CD4-positive, alpha-beta T cell treated with Interleukin-4 for 1 hour (primary cell): ENCODE measurements at places on chromosomes 6 and 20.

GRCh38 chr6:90406957-90407356 lies 110.3 kb upstream of the BACH2 start:
- no peak for DNase-seq

- no peak for DNase-seq
Measured at GRCh38 chr6:71049198-71049770, 92.4 kb upstream of the B3GAT2 start.

- DNase-seq, result no peak
Measured at GRCh38 chr6:18352001-18352400, 35.1 kb upstream of the RNF144B start.

DNA sequence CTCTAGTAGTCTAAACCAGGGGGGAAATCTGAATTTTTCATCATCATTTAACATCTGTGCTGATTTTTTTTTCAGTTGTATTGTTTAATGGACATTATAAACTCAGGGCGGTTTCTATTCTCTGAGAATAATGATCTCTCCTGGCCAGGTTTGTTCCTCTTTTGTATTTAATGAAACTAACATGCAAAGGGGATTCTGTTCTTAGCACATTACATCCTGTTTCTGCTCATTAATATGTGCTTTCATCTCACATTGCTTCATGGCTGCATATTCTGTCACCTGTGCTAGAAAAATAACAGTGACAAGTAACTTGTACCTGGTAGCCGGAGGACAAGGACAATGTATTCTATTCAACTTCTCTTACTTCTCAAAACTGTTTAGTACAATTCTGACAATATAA lies 806 bp downstream of the HLA-DOB start:
- DNase-seq, result no peak

- DNase-seq, result no peak
Measured at GRCh38 chr6:169883316-169883715, 131.9 kb downstream of the ERMARD start.

- DNase-seq, result no peak
Measured at GRCh38 chr6:66029391-66029790, 322.4 kb upstream of the EYS start.

GRCh38 chr20:40422656-40423055 lies 266.4 kb downstream of the MAFB start:
- DNase-seq, result no peak

GRCh38 chr6:119879731-119880130 lies 530.2 kb upstream of the MAN1A1 start:
- DNase-seq, result no peak

DNA sequence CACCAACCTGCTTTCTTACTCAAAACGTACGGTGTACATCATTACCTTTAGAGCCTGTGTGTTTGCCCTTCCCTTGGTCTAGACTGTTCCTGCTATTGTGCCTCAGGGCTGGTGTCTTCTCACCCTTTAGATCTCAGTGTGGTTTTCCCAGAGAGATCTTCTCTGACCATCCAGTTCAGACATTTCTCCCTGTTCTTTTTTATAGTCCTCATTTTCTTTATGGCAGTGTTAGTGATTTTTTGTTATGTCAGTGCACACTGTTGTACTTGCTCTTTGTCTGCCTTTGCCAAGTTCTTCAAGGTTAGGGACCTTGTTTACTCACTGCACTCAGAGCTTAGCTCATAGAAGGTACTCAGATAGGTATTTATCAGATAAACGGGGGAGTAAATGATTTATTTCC lies 82.8 kb downstream of the ATRN start:
- DNase-seq, result no peak

GRCh38 chr20:15927893-15928650 lies 645.2 kb downstream of the KIF16B start:
- DNase-seq, result no peak

GRCh38 chr6:106739387-106739786 lies 110.0 kb downstream of the QRSL1 start:
- DNase-seq, result no peak

DNA sequence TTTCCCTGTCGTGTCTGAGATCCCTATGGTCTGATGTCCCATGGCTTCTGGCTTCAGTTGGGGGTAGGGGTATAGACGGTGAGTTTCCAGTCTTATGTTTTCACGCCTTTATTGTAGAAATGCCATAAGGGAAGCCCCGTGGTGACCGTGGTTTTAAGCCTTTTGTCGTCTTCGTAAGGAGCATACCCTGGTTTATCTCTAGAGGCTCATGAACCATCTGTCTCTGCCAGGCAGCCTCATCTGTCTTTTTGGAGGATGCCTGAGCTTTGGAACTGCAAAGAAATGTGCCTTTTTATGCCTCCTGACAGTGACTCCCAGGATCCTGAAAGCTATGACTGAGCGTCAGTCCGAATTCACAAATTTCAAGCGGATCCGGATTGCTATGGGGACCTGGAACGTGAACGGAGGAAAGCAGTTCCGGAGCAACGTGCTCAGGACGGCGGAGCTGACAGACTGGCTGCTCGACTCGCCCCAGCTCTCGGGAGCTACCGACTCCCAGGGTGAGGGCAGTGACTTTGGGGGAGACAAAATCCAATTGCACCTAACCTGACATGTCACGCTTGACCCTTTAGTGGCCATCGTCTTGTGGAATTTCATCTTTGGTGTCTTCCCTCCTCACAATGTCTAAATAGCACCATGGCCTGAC lies 84.6 kb downstream of the SYNJ2 start:
- no peak for DNase-seq

- no peak for DNase-seq
Measured at GRCh38 chr6:128606611-128607010, 86.2 kb upstream of the PTPRK start.

GRCh38 chr6:53432318-53433161 lies 83.8 kb upstream of the ELOVL5 start:
- DNase-seq, result no peak

GRCh38 chr6:152026291-152026690 lies 218.8 kb downstream of the ESR1 start:
- no peak for DNase-seq

DNA sequence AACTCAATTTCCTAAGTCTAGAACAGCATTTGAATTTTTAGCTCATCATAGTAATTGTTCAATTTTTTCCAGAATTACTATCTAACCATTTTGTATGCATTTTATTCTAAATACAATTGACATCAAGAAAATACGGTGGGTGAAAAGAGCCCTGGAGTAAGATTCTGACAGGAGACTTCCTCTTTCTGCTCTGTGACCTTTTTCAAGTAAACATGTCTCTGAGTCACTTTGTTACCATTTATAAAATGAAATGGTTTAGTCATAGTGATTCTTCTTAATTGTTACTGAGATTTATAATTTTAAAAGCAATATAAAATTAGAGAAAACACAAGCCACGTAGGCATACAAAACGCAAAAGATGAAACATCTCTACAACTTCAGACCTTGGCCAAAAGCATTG lies 80.2 kb downstream of the PLCB1 start:
- DNase-seq, result no peak

DNA sequence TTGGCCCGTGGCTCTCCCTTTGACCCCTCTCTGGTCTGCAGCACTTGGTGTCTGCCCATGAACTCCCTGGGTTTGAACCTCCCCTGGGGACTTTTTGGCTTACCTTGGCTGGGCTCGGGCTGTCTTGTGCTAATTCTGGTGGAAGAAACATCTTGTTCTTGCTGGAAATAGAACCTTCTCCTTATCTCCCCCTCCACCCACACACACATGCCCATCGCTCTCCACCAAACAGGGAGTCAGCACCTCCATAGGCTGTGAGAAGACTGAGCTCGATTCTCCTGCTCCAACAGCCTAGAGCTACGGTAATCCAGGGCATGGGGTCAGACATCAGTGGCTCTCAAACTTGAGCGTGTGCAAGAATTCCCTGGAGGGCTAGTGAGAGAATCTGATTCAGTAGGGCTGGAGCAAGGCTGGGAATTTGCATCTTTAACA lies 114.4 kb upstream of the SLC22A23 start:
- no peak for DNase-seq

- DNase-seq, result no peak
Measured at GRCh38 chr20:63005862-63006539, 763 bp downstream of the BHLHE23 start.

DNA sequence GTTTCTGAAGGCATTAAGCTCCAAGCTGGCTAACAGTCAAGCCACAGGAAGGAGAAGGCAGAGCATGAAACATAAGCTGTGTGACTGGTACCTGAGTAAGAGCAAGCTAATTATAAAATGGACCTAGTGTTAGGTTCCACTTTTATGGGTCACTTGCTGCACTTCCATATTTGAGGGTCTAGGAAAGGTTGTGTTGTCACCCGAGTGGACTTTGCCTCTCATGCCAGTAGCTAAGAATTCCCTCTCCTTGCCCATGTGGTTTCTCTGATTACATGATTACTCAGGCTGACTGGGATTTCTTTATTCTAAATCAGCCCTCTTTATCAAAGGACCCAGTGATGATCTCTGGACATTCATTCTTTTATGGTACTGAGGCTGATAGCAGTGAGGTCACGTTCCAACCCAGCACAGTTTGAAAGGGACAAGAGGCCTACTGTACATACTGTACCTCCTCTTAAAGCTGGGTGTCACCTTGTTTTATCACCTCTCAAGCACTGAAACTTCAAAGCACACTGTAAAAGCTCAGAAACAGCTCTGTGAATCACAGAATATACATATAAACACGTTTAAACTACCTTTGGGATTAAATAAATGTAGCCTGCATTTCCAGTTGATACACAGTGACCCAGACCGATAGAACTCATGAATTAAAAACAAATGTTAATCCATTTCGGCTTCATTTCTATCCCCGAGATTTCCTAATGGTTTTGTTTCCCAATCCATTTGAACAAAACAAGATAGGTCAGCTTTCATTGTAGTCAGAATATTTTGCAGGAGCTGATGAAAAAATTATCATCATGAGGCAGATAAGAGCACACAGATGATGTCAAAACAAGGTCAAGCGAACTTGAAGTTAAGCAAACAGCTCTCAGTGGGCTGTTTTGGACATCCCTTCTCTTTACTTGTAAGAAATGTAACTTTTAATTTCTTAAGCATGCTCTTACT lies 96.5 kb downstream of the ALDH8A1 start:
- no peak for DNase-seq

DNA sequence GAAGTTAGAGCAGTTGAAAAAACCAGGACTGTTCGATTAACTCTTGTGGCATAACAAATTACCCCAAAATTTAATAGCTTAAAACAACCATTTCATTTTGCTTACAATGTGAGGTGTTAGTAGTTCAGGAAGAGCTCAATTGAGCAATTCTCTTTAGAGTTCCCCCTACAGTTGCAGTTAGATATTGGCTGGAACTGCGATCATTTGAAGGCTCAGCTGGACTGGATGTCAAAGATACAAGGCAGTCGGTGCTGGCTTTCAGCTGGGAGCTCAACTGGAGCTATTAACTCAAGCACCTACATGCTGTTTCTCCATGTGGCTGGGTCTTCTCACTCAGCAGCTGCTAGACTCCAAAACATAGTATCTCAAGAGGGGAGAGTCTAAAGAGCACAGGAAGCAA lies 96.0 kb upstream of the LOC128125822 start:
- no peak for DNase-seq

- peak; percentile 60 for DNase-seq
Measured at GRCh38 chr6:105994591-105995390, 91.3 kb upstream of the PRDM1 start.

DNA sequence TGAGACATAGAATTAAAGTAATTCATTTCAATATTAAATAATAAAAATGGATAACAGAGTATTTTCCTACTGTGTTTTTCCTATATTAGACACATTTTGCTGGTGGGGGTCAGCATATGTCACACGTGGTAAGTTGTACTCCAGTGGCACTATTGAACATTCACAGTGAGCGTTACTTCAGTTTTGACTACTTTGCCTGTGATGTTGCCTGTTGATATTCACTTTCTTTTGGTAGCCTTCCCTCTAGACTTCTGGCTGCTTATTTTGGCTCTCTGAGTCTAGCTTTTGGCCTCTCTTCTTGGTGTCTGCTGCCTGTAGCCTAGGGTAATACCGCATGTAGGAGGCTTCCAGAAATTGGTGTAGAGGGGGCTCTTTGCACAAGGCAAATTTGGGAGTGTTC lies 64.4 kb upstream of the TFB1M start:
- no peak for DNase-seq

DNA sequence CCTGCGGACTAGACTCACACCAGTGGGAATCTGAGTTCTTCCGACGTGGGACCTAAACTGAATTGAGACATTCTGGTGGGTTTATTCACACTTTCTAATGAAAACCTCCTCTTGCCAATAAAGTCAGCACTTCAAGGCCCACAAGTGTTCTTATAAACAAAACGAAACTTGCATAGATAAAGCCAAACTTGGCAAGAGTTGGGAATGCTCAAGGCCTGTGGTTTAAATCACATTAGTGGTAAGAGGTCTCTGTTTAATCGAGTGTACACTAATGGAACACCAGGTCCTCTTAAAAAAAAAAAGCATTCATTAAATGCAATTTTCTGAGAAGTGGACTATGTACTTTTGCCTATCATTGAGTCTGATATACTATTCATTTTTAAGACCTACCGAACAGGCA lies 143.3 kb downstream of the SMOC2 start:
- no peak for DNase-seq

DNA sequence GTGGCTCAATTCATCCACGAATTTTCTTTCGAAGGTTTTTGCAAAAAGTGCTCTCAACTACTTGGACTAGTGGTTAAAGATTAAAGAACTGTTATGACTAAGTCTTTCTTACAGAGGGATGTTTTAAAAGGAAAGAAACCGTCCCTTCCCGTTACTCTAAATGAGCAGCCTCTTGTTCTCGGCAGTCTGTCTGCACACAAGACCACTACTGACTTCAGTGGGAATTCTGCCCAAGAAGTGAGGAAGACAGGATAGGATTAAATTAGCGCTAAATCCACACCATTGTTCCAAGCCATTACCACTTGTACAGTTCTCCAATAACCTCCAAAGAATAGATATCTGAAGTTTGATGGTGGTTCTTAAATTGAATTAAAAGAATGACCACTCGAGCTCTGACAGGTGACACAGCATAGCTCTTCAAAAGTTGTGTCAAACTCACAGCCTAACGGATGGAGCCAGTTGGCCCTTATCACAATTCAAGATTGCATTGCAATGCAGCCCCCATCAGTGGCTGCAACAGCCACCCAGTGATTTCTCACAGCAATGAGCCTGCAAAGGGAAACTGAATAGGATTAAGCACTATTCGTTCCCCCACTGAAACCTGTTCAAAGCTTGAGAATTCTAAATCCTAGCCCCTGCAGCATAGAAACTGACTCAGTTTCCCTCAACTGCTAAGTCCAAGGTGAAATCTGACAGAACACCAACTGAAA lies 1.8 kb downstream of the EPB41L2 start:
- no peak for DNase-seq

- no peak for DNase-seq
Measured at GRCh38 chr20:62696434-62696957, 12.1 kb upstream of the NTSR1 start.
